ENCODE measurements at places on chromosomes 12 and 14. TPM values are rescaled to one million over a fixed set of nuclear protein-coding genes. Genes with fewer than 3 reads are reported as not detected.

GRCh38 chr12:27048822-27049752 is 26.7 kb downstream of the MED21 start:
- no peak for DNase-seq
- H3K4me3 ChIP-seq: no peak overlapping the region
- H3K27ac ChIP-seq: no peak overlapping the region

- no peak overlapping the region for H3K4me3 ChIP-seq
- H3K36me3 ChIP-seq: no peaks in the 10 kb centered on the region
- no peaks in the 10 kb centered on the region for H3K27me3 ChIP-seq
- DNase-seq: peak; percentile 88
- no peaks in the 10 kb centered on the region for H3K4me1 ChIP-seq
Observed at GRCh38 chr12:18250313-18250916, 10.9 kb upstream of the PIK3C2G start.

DNA sequence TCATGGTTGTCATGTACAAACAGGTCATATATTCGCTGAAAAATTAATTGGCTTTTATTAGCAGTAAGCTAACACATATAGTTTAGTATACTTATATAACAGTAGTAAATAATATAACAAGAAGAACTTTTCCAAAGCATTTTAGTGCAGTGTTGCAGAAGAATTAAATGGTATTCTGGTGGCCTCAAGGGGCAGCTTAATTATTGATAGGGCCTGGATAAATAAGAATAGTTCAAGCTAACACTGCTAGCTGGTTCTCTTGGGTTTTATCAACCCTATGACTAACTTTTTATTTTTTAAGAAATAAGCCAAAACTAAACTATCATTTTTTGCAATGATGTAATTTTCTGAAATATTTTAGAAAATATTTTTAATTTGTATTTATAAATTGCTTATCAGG is 152.1 kb downstream of the SRGAP1 start:
- H3K4me1 ChIP-seq: peaks cover 14% of the 10 kb centered on the region
- no peaks in the 10 kb centered on the region for H3K36me3 ChIP-seq
- no peak overlapping the region for H3K27ac ChIP-seq
- H3K4me3 ChIP-seq: no peak overlapping the region

DNA sequence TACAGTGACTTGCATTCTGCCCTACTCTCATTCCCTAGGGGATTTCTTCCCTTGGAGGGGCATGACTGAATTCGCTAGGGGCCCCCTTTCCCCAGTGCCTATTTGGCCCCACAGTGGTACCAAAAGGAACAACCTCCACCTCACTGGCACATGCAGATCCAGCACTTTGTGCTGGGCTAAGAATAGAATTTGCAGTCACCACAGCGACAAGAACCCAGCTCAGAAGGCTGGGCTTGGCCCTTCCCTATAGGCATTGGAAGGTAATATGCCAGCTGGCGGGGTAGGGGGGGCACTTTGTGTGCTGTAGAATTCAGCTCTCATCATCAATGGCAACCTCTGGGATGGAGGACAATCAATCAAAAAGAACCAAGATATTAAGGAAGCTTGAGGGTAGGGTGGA is 13.9 kb downstream of the BAZ2A start:
- H3K36me3 ChIP-seq: peaks cover 4% of the 10 kb centered on the region
- H3K27ac ChIP-seq: no peak overlapping the region
- H3K4me1 ChIP-seq: no peaks in the 10 kb centered on the region
- no peaks in the 10 kb centered on the region for H3K27me3 ChIP-seq
- no peak overlapping the region for H3K4me3 ChIP-seq

DNA sequence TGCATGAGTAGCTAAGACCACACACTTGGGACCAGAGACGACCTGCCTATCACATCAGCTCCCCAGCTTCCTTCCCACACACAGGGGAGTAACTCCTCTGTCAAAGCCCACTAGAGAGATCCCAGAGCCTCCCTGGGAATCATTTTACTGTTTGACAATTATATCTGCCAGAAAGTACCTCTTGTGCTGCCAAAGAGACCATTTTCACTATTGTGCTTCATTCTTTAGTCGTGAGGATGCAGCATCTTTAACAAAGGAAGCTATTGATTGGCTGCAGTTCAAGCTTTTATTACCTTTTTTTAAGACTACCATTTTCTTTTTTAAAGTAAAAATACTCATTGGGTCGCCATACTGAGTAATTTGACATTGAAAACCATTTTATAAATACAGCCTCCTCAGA is 194.5 kb upstream of the RGS6 start:
- H3K4me1 ChIP-seq: no peaks in the 10 kb centered on the region
- no peaks in the 10 kb centered on the region for H3K27me3 ChIP-seq
- H3K36me3 ChIP-seq: peaks cover 6% of the 10 kb centered on the region
- no peak overlapping the region for H3K27ac ChIP-seq
- H3K4me3 ChIP-seq: no peak overlapping the region

GRCh38 chr12:4148418-4149056 is 125.0 kb upstream of the CCND2 start:
- no peaks in the 10 kb centered on the region for H3K36me3 ChIP-seq
- no peaks in the 10 kb centered on the region for H3K27me3 ChIP-seq
- no peaks in the 10 kb centered on the region for H3K4me1 ChIP-seq
- DNase-seq: no peak

GRCh38 chr14:50060871-50061663 is 55.3 kb downstream of the VCPKMT start:
- no peak overlapping the region for H3K27ac ChIP-seq
- no peak for DNase-seq
- H3K27me3 ChIP-seq: no peaks in the 10 kb centered on the region
- H3K4me3 ChIP-seq: no peak overlapping the region

Gene ALG10
- 20.5 TPM for total RNA-seq

Gene RBM25
- 162 TPM for total RNA-seq

Gene RAD51AP1
- total RNA-seq: 189 TPM

Gene LRRK2
- total RNA-seq: 0.03 TPM

Gene OVCH1
- 0.06 TPM for total RNA-seq
